ENCODE measurements at places on chromosomes 11 and 22.

- DNase-seq: no peak
Measured at GRCh38 chr11:86370922-86371594, 3.6 kb upstream of the CCDC81 start.

- DNase-seq: no peak
Measured at GRCh38 chr22:43616645-43617044, 195.5 kb downstream of the EFCAB6 start.

DNA sequence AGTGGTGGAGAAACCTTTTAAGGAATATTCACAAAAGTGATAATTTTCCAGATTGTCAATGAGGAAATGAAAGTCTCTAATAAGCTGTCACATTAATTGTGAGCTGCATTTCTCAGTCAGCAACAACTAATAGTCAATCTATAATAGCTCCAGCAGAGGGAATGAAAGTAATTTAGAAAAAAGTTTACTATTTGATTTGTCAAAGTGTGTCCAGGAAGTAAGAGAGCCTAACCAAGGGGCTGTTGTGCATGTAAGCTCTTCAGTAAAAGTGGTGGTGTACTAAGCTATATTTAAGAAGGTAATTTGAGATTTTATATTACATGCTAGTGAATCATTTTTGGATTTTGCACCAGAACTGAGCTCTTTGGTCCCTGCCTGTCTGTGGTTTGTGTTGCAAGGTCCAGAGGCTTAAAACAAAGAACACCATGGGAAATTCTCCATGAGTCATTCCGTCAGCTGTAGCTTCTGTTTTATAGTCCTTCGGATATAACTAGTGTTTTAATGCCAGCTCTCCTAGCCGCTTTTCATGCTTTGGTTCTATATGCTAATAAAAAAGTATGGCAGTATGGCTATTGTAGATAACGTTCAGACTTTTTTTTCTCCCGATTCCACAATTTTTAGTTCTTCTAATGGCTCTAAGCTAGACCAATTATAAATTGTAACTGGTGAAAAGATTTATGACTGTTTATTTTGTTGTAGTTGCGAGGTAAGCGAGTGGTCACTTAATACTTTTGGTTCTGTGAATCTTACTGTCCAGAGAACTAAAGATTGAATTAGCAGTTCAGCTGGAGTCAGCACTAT is 64.6 kb downstream of the ARHGEF12 start:
- DNase-seq: no peak

DNA sequence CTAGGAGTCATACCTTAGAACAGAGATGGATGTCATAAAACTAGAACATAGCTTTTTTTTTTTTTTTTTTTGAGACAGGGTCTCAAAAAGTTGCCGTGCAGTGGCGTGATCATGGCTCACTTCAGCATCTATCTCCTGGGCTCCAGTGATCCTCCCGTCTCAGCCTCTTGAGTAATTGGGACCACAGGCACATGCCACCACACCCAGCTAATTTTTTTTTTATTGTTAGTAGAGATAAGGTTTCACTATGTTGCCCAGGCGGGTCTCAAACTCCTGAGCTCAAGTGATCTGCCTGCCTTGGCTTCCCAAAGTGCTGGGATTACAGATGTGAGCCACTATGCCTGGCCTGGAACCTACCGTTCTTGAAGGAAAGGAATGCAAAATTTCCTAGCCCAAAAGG is 8.8 kb upstream of the CEP295 start:
- no peak for DNase-seq

GRCh38 chr11:217704-218103 is 10.2 kb downstream of the RIC8A start:
- DNase-seq: no peak

GRCh38 chr11:92045301-92045700 is 179.3 kb upstream of the FAT3 start:
- DNase-seq: no peak

- no peak for DNase-seq
Measured at GRCh38 chr22:24066865-24067264, 55.8 kb downstream of the CABIN1 start.

DNA sequence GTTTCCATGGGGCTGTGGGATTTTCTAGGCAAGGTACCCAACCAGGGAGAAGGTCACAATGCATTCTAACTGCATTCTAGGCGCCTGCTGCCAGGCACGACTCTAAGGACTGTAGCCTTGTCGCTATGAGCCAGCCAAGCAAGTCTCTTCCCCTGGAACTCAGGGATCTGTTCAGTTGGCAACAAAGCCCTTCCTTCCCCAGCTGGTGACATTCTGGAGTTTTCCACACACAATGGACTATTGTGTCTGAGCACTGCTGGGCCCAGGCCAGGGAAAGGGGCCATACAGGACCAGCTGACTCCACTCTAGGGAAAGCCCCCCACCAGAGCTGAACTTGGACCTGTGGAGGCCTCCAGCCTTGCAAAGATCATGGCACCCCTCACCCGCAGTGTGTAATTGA is 116.8 kb downstream of the RRAS2 start:
- DNase-seq: no peak

GRCh38 chr11:126106594-126107328 is 44.1 kb upstream of the CDON start:
- no peak for DNase-seq

DNA sequence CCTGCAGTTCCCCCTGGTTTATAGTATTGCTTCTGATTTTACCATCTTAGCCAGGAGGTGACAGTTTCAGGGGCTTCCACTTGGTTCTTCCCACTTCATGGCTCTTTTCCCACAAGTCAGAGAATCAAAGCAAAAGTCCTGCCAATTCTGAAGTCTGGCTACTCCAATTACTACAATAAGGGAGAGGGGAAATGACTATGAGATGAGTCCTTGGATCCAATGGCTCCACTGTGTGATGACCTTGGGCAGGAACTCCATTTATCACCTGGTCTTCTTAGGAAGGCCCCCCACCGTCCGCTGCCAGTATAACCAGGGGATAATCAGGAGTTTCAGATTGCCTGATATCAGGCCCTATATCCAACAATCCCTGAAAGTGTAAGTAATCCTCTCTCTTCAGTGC is 31.6 kb upstream of the CCND1 start:
- no peak for DNase-seq

DNA sequence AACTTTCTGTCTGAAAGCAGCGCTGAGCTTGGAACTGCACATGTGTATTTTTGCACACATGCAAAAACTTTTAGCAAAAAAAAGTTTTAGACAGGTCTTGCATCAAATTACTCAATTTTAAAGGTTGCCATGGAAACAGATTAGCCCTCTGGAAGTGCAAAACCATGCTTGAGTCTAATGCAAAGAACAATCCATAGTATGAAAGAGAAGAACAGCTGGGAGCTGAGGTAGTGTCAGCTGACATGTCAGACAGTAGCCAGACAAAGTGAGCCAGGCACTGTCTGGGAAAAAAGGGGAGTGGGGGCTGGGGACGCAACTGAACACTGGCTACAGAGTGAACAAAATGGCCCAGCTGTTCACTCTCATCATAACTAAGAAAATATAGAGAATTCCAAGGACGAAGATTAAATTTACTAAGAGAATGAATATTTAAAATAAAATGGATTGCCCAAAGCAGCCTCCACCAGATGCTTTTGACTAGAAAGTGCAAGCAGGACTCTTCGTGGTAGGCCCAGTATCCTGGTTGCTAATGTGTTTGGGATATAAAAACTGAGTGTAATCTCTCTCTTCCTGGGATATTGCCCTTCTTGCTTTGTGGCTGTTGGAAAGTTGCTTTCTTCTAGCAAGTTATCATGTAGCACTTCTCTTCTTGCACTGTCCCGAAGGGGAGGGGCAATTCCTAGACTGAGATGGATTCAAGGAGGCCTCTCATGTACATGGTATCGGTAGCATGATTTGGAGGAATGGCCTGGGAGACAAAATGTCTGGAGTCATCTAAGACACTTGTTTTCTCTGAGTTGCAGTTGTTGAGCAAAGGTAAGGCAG is 434.1 kb upstream of the FAT3 start:
- no peak for DNase-seq

DNA sequence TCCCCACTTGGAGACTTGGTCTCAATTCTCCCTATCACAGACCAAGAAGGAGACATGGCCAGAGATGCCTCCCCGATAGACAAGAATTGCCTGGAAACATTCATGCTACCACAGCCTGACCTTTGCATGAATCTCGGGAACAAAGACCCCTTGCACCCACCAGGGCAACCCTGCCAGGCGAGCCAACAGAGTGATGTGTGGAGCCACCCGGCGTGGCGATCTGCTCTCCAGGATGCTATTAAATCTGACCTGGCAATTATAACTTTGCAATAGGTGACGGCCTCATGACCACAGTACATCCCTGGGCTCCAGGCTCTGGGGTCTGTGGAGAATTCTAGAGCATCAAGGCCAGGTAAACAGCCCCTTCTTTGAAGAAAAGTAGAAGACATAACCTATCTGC is 31.1 kb upstream of the MN1 start:
- no peak for DNase-seq

GRCh38 chr11:118742304-118742703 is 48.7 kb downstream of the DDX6 start:
- no peak for DNase-seq

DNA sequence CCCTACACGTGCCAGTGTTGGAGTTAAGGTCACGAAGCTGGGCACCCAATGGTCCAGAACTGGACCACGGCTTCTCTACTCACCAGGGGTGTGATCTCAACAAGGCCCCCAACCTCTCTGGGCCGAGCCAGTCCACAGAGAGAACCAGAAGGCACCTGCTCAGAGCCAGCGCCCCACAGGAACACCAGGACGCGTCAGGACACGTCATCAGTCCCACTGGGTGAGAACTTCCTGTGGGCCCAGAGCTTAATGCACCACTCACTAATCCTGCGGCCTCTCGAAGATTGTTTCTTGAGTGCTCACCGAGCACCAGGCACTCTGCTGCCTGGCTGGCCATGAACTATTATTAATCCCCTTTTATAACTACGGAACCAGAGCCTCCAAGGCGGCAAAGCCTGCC is 10.1 kb downstream of the PHF21B start:
- DNase-seq: no peak

DNA sequence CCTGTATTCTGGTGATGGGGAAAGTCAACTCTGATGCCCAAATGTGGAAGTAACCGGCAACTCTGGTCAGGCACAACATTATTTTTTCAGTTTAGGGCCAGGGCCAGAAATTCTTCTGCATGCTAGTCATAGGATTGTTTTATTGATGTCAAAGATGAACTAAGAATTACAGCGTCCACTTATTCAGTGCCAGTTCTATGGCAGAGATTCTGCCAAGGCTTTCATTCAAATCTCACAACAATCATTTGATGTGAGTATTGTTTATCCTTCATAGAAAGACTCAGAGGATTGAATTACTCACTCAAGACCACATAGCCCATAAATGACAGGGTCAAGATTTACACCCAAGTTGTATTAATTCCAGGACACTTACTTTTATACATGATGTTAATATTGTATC is 87.7 kb downstream of the TMPRSS5 start:
- DNase-seq: no peak

DNA sequence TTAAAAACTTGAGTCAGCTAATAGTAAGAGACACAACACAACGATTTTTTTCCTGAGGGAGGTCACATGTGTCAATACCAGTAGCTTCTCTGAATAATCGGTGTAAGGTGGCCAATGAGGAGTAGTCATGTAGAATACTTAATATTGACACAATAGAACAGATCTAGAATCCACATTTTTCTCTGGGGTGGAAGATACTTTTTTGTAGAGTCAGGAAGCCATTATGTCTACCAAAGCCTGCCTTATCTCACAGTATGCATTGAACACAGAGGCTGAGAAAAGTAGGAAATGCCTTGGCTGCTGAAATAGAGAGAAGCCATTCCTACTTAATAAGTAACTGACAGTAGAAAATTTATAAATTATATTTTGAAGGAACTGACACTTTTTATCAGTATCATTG is 725.0 kb downstream of the METTL15 start:
- no peak for DNase-seq

DNA sequence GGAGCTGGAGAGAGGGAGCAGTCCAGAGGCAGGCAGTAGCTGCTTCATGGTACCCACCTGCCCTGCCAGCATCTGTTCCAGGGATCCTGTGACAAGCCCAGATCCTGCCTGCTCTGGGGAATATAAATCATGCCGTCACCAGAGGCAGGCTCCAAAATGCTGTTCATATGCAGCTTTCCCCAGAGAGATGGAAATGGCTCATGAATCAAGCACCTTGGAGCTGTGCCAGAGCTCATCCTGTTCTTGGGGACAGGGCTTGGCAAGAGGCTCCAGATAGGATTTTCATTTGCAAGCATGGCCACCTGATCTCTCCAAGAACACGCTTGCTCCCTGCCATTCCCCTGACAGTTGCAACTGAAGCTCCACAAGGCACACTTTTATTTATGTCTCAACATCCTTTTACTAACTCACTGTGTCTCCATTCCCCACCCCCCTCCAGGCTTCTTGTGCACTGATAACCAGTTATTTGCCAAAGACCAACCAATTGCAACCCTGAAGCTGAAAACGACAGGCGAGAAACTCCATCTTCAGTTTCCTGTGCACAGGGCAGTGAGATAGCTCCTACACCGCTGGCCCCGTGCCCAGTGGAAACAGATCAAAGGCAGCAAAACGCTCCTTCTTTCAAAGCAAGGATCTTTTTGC is 115.8 kb upstream of the PITPNB start:
- no peak for DNase-seq

DNA sequence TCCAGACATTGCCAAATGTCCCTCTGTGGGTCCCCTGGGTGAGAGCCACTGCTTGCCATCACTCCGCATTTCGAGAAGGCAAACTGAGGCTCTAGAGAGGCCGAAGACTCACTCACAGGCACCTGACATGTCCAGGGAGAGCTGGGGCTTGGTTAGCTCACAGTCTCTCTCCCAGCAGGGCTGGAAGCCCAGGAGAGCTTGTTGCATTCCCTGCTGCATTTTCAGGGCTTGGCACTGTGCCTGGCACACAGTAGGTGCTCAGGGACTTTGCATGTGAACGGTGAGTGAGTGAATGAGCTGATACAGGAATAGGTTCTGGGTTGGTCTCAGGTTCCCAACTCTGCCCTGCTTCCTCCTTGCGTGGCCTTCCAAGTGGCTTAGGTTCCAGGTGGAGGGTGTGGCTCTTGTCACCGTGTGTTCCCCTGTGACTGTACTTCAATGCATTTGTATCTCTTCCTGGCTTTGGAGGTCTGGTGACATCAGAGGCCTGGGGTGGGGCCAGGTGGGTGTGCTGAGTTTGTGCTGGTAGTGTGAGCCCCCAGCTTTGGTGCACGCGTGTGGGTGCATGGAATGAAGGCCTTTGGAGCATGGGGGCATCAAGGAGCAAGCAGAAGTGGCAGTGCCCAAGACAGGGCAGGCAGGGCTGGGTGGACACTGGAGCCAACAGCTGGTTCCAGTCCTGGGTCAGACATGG is 18.4 kb upstream of the SMIM38 start:
- DNase-seq: no peak

DNA sequence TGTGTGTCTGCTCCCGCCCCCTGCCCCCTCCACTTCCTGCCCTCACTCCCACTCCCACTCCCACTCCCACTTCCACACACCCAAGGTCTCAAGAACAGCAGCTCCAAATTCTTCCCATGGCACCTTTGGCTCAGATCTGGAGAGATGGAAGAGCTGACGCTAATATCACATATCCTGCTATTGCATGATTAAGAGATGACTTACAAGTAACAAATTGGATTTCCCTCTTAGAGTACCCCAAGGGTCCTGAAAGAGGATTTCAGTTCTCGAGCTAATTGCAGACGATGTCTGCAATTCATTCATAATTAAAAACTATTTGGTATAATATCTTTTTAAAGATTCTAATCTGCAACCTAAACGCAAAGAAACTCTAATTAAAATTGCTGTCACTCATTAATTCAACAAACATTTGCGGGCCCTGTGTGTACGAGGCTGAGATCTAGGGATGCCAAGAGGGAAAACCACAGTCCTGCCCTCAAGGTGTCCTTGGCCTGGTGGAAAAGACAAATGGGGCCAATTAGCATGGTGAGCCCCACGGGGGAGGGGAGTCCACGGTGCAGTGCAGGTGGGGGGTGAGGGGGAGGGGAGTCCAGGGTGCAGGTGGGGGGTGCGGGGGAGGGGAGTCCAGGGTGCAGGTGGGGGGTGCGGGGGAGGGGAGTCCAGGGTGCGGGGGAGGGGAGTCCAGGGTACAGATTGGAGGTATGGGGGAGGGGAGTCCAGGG is 50.3 kb downstream of the CELSR1 start:
- no peak for DNase-seq

Measured in CD4-positive, alpha-beta memory T cell (primary cell).